ENCODE measurements at places on chromosomes 4 and X. TPM values are rescaled to one million over a fixed set of nuclear protein-coding genes. Genes with fewer than 3 reads are reported as not detected.

- H3K27ac ChIP-seq = no peak overlapping the region
- no peaks in the 10 kb centered on the region for H3K4me1 ChIP-seq
- no peaks in the 10 kb centered on the region for H3K36me3 ChIP-seq
- DNase-seq = no peak
These were observed 3.2 kb downstream of the EFNB1 start for GRCh38 chrX:68832101-68832416.

DNA sequence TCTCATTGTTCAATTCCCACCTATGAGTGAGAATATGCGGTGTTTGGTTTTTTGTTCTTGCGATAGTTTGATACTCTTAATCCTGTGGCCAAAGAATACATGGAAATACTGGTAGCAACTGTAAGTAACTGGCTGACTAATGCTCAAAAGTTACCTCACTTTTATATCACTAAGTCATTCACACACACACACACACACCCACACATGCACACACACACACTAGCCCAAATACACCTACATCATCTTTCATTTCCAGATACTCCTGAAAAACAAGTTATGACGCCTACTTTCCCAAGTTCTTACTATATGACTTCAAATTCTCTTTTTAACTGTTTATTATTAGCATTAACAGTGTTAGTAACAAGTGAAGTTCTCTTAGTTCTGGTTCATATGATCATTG, 101.3 kb downstream of the DCHS2 start:
- no peaks in the 10 kb centered on the region for H3K36me3 ChIP-seq
- no peaks in the 10 kb centered on the region for H3K4me1 ChIP-seq
- no peak for DNase-seq
- no peak overlapping the region for H3K4me3 ChIP-seq
- H3K27me3 ChIP-seq = no peaks in the 10 kb centered on the region

L1CAM gene
- total RNA-seq = 14.8 TPM

HPSE gene
- 12.6 TPM for total RNA-seq

ART3 gene
- not detected for total RNA-seq

GRCh38 chr4:55682295-55682694, 46.2 kb upstream of the NMU start:
- H3K36me3 ChIP-seq = no peaks in the 10 kb centered on the region
- no peaks in the 10 kb centered on the region for H3K27me3 ChIP-seq
- no peak overlapping the region for H3K27ac ChIP-seq
- H3K4me3 ChIP-seq = no peak overlapping the region
- no peak for DNase-seq

GRCh38 chr4:117376692-117377091, 291.3 kb upstream of the TRAM1L1 start:
- no peaks in the 10 kb centered on the region for H3K27me3 ChIP-seq
- no peaks in the 10 kb centered on the region for H3K4me1 ChIP-seq
- H3K27ac ChIP-seq = no peak overlapping the region
- no peak for DNase-seq

DNA sequence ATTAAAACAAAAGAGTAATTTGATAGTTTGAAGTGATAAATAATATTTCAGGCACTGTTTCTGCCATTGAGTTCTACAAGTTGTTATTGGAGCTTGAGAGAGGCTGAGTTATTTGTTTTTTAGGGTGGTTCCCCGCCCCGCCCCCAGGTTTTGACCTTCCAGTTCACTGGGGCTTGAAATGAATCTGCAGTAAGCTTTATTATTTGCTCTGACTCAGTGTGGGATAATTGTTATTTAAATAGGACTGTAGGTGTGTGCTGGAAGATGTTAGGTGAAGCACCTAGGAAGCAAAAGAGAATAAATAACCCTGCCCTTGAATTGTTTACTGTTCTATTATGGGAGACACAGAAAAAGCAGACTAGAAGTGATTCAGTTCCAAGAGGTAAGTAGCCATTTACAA, 81.2 kb upstream of the KCNIP4 start:
- no peak for DNase-seq
- H3K4me1 ChIP-seq = no peaks in the 10 kb centered on the region
- H3K27ac ChIP-seq = no peak overlapping the region
- H3K36me3 ChIP-seq = no peaks in the 10 kb centered on the region
- no peak overlapping the region for H3K4me3 ChIP-seq

- DNase-seq = no peak
- H3K27me3 ChIP-seq = no peaks in the 10 kb centered on the region
- H3K27ac ChIP-seq = no peak overlapping the region
These were observed 28.0 kb downstream of the DMD start for GRCh38 chrX:33183361-33183760.

GRCh38 chr4:624705-625590, at the start of gene PDE6B:
TSS of gene PDE6B (plus strand) at chr4:625573. CDS start at chr4:625627, 54 bp downstream.
- H3K4me3 ChIP-seq = no peak within 1 kb of the TSS
- no peaks in the 10 kb centered on the region for H3K36me3 ChIP-seq
- no peak within 1 kb of the TSS for H3K27ac ChIP-seq
- H3K4me1 ChIP-seq = no peaks in the 10 kb centered on the region

DNA sequence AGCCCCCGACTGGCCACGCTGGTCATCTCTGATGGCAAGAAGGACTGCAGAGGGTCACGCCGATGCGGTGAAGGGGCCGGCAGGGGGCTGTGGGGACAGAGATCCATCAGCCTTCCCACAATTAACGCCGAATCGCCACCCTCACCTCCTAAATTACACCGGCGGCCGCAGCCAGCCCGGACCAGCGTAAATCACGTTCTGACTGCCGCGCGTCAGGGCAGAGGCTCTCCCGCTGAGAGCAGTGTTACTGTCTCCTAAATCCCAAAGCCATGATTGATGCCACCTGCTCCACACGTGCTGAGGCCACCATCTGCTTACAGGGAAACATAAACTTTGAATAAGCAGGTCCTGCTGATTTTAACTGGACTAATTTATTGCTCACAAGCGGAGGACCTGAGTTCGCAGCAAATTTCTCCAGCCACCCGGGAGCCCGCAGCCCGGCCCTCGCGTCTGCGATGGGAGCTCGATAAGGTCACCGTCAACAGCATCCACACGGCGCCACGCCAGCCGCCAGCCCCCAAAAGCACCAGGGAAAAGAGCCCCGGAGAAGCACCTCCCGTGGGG, 127.3 kb upstream of the NKX1-1 start:
- no peak for DNase-seq
- H3K4me1 ChIP-seq = no peaks in the 10 kb centered on the region
- H3K4me3 ChIP-seq = no peak overlapping the region
- no peaks in the 10 kb centered on the region for H3K36me3 ChIP-seq
- H3K27ac ChIP-seq = no peak overlapping the region
- H3K27me3 ChIP-seq = peaks cover 15% of the 10 kb centered on the region

DNA sequence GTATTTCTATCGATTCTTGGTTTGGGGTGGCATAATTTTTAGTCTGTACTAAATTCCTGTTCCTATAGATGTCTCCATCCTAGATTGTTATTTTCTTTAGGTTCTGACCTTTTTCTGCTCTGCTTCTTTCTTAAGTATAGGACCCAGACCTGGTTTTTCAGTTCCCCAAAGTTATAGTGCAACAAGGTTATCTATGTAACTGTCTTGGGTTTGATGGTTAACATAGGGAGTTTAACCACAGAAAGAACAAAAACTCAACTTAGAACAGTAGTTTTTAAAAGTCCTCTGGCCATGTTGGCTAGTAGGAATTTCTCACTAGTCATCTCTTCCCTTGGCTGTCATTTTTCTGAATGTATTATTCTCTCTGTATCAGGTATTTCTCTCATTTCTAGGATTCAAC, 38.8 kb upstream of the MAD2L1 start:
- DNase-seq = no peak
- H3K4me1 ChIP-seq = no peaks in the 10 kb centered on the region
- H3K36me3 ChIP-seq = no peaks in the 10 kb centered on the region
- no peak overlapping the region for H3K4me3 ChIP-seq

NEUROG2 gene
- 0.12 TPM for total RNA-seq

TRIM2 gene
- 41.4 TPM for total RNA-seq

DNA sequence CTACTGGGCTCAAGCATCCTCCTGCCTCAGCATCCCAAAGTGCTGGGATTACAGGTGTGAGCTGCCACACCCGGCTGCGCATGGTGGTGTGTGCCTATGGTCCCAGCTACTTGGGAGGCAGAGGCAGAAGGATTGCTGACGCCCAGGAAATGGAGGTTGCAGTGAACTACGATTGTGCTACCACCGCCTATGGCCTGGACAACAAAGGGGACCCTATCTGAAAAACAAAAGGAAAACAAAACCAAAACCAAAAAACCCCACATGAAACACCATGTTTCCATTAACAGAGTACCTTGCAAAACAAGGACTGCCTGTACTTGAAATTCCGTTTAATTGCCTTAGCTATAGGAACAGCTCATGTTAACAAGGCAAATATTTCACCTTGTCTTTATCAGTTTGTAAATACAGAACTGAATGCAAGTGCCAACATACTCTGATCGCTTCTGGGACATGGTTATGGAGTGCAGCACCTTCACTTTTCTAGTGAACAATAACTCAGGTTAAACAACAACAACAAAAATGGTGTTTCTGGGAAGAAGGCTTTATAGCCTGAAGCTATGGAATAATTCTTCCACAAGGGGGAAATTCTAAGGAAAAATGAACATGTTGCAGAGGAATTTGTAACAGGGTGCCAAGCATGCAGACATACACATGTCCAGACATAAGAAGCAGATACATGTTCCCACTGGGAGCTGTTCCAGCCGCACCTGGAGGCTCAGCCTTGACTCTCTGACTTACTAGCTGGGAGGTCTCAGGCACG, 73.2 kb upstream of the STS start:
- H3K36me3 ChIP-seq = no peaks in the 10 kb centered on the region
- H3K27ac ChIP-seq = no peak overlapping the region
- no peak for DNase-seq

DNA sequence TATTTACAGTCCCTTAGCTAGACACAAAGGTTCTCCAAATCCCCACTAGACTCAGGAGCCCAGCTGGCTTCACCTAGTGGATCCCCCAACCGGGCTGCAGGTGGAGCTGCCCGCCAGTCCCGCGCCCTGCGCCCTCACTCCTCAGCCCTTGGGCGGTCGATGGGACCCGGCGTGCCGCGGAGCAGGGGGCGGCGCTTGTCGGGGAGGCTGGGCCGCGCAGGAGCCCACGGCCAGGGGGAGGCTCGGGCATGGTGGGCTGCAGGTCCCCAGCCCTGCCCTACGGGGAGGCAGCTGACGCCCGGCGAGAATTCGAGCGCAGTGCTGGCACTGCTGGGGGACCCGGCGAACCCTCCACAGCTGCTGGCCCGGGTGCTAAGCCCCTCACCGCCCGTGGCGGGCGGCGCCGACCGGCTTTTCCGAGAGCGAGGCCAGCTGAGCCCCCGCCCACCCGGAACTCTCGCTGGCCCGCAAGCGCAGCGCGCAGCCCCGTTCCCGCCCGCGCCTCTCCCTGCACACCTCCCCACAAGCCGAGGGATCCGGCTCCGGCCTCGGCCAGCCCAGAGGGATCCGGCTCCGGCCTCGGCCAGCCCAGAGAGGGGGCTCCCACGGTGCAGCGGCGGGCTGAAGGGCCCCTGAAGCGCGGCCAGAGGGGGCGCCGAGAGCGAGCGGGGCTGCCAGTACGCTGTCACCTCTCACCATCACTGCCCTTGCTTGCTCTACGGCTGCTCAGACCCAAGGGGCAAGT, 39.4 kb downstream of the WFS1 start:
- H3K4me1 ChIP-seq = no peaks in the 10 kb centered on the region
- no peak overlapping the region for H3K4me3 ChIP-seq
- no peaks in the 10 kb centered on the region for H3K27me3 ChIP-seq
- no peak for DNase-seq
- no peaks in the 10 kb centered on the region for H3K36me3 ChIP-seq

GRCh38 chr4:82382751-82383150, 9.0 kb upstream of the HNRNPD start:
- no peak overlapping the region for H3K4me3 ChIP-seq
- H3K27ac ChIP-seq = no peak overlapping the region
- DNase-seq = no peak
- peaks cover 18% of the 10 kb centered on the region for H3K4me1 ChIP-seq
- H3K36me3 ChIP-seq = no peaks in the 10 kb centered on the region
- H3K27me3 ChIP-seq = no peaks in the 10 kb centered on the region

DNA sequence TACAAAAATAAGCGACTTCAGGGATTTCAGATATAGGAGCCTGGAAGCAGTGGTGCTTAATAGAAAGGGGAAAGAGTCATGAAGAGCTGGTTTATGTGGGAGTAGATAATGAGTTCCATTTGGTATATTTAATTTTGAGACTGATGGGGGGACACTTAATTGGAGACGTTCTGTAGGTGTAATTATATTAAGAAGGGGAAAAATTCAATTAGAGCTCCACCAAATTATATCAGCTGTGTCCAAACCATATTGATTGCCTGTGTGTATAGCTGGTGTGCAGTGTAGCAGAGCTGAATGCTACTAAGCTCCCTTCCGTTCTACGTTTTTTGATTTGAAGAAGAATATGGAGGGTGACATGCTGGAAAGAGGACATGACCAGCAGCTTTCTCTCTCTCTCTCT, 282.3 kb downstream of the DMD start:
- no peak overlapping the region for H3K4me3 ChIP-seq
- no peak overlapping the region for H3K27ac ChIP-seq
- no peaks in the 10 kb centered on the region for H3K4me1 ChIP-seq
- DNase-seq = no peak
- no peaks in the 10 kb centered on the region for H3K27me3 ChIP-seq

GRCh38 chrX:79721234-79721633, 293.3 kb upstream of the TBX22 start:
- H3K36me3 ChIP-seq = no peaks in the 10 kb centered on the region
- no peaks in the 10 kb centered on the region for H3K4me1 ChIP-seq
- H3K4me3 ChIP-seq = no peak overlapping the region
- H3K27ac ChIP-seq = no peak overlapping the region

UGT2A3 gene
- not detected for total RNA-seq

KLKB1 gene
- total RNA-seq = 0.10 TPM

SLC10A4 gene
- total RNA-seq = 8.4 TPM

DNA sequence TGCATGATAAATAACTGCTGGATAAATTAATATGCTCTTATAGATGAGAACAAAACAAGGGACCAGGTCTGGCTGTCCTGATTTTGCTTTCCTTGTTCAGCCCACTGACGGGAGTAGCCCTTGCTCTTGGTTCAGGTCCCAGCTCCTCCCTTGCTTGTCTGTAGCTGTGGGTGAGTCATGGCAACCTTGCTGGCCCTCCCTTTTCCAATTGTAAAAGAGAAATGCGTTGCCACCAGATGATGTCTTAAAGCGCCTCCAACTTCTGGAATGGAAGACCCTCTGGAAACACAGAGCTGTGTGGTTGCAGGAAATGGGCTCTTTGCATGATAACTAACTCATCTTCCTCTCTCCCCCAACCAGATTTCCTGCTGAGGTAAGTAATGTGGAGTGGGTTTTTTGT, 171.4 kb downstream of the AASDH start:
- H3K4me3 ChIP-seq = no peak overlapping the region
- H3K27ac ChIP-seq = no peak overlapping the region
- no peaks in the 10 kb centered on the region for H3K36me3 ChIP-seq

DNA sequence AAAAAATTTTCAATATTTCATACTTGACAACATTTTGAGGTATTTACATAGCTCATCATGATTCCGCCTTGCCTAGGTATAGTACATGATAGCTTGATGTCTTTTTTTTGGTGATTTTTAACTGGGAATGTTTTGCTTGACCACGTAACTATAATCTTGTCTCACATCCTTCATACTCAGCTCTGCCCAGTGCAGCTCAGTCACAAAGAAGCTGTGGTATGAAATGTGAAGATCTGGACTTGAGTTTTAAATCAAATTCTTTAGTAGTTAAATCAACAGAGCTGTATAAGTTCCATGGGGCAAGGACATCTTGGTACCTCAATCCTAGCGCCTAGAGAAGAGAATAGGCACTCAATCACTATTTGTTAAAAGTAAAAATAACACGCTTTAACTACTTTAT, 276.3 kb upstream of the DKK2 start:
- H3K27me3 ChIP-seq = no peaks in the 10 kb centered on the region
- H3K4me1 ChIP-seq = no peaks in the 10 kb centered on the region
- DNase-seq = no peak
- no peaks in the 10 kb centered on the region for H3K36me3 ChIP-seq
- no peak overlapping the region for H3K27ac ChIP-seq

All from HCT116 (cell line).